ENCODE measurements at places on chromosomes 7 and 10.

DNA sequence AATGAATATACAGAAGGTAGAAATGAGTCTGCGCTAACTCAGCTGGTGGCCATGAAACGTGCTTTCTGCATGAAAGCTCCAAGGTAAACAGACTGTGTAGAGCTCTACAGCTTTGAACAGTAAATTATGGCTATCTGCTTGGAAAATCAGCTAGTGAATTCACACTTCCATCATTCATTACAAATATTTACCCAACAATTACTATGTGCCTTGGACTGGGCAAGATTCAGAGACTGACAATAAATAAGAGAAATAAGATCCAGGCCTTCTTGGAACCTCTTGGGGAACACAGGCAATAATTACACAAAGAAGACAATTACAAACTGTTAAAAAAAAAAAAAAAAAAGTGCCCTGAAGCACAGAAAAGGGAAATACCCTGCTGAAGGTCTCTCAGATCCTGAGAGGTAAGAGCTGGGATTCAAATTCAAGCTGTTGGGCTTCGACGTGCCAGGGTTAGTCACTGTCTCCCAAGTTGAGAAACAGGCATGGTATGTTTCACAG, 15.8 kb downstream of the TSPAN12 start:
- no peak for DNase-seq

- peak; percentile 90 for DNase-seq
Observed at GRCh38 chr7:129091484-129092002, 36.6 kb upstream of the TNPO3 start.

GRCh38 chr10:132536241-132536876, 1.2 kb upstream of the INPP5A start:
- DNase-seq = peak; percentile 33

DNA sequence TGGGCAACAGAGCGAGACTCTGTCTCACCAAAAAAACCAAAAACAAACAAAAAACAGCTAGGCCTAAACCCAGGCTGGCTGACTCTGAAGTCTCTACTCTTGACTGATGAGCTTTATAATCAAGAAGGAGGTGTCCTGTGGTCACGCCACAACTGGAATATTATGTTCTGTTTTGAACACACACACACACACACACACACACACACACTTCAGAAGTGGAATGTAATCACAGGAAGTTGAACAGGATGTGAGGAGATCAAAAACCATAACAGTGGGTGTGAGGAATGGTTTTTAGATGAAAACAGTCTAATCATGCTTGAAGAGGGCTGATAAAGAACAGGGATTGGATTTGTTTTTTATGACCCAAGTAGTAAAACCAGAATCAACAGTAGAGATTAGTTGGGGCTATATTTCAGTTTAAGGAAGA, 51.1 kb upstream of the IL6 start:
- no peak for DNase-seq

All from neural progenitor cell (in vitro differentiated cells).